Nasal cavity respiratory epithelium epithelial cell of viscerocranial mucosa (primary cell): ENCODE measurements at places on chromosomes 5 and 9. TPM values are rescaled to one million over a fixed set of nuclear protein-coding genes. Genes with fewer than 3 reads are reported as not detected.

The TRPM6 gene
- total RNA-seq, result under 0.01 and 0.50 TPM in 2 replicates

The MARCOL gene
- not detected in 2 replicates for total RNA-seq

The KCTD16 gene
- 0.14 and 0.34 TPM in 2 replicates for total RNA-seq

The SURF1 gene
- total RNA-seq, result 16.4 and 44.1 TPM in 2 replicates

The PCDHA1 gene
- total RNA-seq, result under 0.01 TPM in 1 of 2 replicates, not detected in the other

The DMGDH gene
- total RNA-seq, result 3.1 and 14.0 TPM in 2 replicates

The SLC4A9 gene
- 0.07 and 0.34 TPM in 2 replicates for total RNA-seq

The DNAH5 gene
- total RNA-seq, result 0.34 and 0.50 TPM in 2 replicates

The IFNA13 gene
- total RNA-seq, result not detected in 2 replicates

The GRM6 gene
- total RNA-seq, result not detected in 2 replicates

The TRIM14 gene
- 4.1 and 16.7 TPM in 2 replicates for total RNA-seq

The KIAA1191 gene
- total RNA-seq, result 91.2 and 101 TPM in 2 replicates
